ENCODE measurements at places on chromosomes 11 and 22.

GRCh38 chr11:133947321-133947756 is 9.4 kb downstream of the IGSF9B start:
- peak; percentile 76 for DNase-seq

DNA sequence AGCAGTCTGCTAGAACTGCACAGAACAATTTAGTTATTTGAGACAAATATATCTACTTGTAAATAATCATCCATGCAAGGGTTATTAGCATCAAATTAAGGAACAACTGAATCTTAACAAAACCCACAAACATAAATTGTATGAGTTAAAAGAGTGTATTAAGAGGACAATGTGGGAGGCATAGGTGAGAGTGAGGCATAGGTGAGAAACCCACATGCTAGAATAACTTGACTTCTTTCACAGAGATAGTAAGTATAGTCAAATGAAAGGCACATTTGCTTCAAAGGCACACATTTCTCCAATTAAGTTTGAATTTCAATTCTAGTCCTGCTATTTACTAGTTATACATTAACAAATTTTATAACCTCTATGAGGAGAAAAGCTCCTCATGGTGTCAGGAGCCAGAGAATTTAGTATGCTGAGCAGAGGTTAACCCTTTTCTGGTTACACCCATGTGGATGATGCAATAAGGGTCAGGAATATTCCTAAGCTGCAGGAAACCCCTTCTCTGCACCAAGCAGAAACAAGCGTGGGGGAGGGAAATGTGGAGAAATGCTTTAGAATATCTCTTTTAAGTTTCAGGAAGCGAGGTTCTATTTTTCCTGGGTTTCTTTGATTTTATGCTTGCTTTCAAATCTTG is 264.2 kb downstream of the GRM5 start:
- no peak for DNase-seq

DNA sequence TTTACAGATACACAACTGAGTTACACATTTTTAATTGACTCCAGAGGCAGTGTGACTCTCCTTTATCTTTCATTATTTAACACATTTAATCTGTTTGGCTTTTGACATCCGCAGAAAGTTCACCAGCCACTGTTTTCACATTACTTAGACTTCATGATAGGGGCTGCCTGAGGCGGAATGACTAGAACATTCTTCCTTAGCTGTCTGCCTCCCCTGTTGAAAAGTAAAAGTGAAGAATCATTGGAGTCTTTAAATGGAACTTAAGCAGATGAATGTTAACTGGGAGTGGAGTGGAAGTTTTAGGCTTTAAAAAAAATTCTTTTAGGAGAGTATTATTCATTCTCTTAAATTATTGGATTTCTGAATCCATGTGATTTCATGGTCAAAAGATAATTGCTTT is 229.2 kb upstream of the MTNR1B start:
- no peak for DNase-seq

DNA sequence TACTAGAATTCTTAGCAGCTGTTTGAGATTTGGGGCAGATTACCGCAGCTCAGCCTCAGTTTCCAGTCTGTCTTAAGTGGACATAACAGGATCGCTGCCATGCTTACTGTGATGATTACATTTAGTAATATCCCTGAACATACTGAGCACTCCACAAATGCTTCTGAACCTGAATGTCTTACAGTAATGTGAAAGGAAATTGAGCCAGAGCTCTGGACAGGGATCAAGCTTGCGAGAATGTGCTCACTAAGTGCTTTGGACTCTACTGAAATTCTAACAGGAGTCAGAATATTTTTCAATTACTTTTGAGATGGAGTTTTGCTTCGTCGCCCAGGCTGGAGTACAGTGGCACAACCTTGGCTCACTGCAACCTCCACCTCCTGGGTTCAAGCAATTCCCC is 118.6 kb upstream of the RASSF10 start:
- no peak for DNase-seq

GRCh38 chr22:40721266-40721665 is 42.0 kb downstream of the MCHR1 start:
- DNase-seq: no peak

DNA sequence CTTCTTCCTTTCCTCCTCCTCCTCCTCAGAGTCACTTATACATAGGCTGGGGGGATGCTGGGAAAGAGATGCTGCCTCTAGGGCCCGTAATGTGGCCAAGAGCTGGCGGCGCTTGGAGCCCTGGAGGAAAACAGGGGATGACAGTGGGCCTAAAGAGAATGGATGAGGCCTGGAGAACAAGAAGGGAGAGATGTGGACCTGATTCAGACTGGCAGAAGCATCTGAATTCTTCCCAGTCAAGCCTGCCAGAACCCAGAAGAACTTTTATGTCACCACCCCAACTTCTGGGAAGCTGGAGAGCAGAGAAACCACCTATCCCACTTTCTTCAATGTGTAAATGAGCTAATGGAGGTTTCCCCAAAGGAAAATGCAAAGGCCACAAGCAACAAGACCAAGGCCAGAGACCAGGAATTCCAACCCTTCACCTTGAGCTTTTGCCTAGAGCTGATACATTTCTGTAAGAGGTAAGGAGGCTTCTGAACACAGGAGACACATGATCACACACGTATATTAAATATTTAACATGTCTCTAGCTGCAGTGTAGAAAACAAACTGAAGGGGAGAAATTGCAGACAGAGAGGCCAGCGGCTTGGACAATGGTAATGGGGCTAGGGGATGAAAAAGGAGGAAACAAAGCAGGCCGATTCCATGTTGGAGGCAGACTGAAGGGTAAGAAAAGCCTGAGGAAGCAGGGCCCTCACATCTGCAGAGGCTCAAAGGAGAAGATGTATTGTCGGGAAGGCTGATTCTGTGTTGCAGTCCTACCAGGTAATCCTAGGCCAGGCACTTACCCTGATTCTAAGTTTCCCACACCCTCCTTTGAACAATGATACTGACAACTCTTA is 1.1 kb downstream of the RRP8 start:
- DNase-seq: no peak

Measured in activated T-cell treated with anti-CD3 and anti-CD28 coated beads, Interleukin-2, amount 50 U/mL, for 72 hours (primary cell).